ENCODE measurements at places on chromosomes 1 and 21. TPM values are rescaled to one million over a fixed set of nuclear protein-coding genes. Genes with fewer than 3 reads are reported as not detected.

DNA sequence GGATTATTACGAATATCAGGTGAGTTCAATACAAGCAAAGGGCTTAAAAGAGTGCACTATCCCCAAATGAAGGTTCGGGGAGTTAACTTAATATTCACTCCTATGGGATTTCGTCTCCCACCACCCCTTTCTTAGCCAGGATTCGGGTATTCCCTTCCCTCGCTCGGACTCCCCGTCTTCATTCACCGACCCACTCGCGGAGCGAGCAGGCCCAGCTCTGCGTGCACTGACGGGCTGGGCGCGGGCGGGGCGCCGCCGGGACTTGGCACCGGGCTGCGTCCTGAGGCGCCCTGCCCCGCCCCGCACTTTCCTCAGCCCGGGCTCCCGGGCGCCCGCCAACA lies 7.7 kb upstream of the MPZL1 start:
- DNase-seq: no peak

ASTN1 gene
- total RNA-seq: 0.25 TPM

OR6N1 gene
- total RNA-seq: not detected

CD1C gene
- total RNA-seq: 0.89 TPM

Data from liver (tissue), 10 donors.